Activated naive CD8-positive, alpha-beta T cell treated with anti-CD3 and anti-CD28 coated beads for 36 hours (primary cell): ENCODE measurements at places on chromosomes 7 and 10. TPM values are rescaled to one million over a fixed set of nuclear protein-coding genes. Genes with fewer than 3 reads are reported as not detected.
A peak's percentile ranks its signal among the peaks of the same experiment; 100 is the strongest.

PNLIPRP3 gene
- total RNA-seq = not detected

CPA1 gene
- not detected for total RNA-seq

GRCh38 chr10:78849115-78849514 lies 219.7 kb upstream of the ZMIZ1 start:
- no peaks in the 10 kb centered on the region for H3K36me3 ChIP-seq
- no peaks in the 10 kb centered on the region for H3K4me1 ChIP-seq

ERCC6 gene
- 14.2 TPM for total RNA-seq

GRCh38 chr10:75431180-75432111 lies at the start of gene LRMDA:
Gene LRMDA (plus strand): TSS chr10:75431624.
- H3K27ac ChIP-seq = no peak within 1 kb of the TSS
- H3K27me3 ChIP-seq = peaks cover 64% of the 10 kb centered on the region
- no peak for DNase-seq
- no peaks in the 10 kb centered on the region for H3K4me1 ChIP-seq
- H3K36me3 ChIP-seq = no peaks in the 10 kb centered on the region
- H3K4me3 ChIP-seq = no peak within 1 kb of the TSS

DNA sequence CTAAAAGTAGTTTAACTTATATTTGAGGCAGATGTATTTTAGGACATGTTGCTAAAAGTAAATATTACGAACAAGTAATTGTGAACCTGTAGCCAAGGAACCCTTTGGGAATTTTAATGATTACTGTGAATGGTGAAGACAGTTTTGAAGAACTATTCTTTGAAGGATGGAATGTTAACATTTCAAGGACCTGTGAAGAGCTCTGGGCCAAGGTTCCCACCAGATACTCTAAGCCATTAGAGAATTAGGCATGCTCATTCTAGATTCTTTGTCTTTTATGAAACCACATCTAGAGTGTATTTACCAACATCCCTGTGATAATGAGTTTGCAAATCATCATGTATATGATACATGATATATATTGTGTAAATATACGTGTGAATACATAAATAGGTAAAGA lies 99.8 kb downstream of the SEPTIN7 start:
- no peak overlapping the region for H3K4me3 ChIP-seq
- peaks cover 7% of the 10 kb centered on the region for H3K4me1 ChIP-seq
- no peak for DNase-seq
- no peaks in the 10 kb centered on the region for H3K27me3 ChIP-seq
- no peak overlapping the region for H3K27ac ChIP-seq
- peaks cover 7% of the 10 kb centered on the region for H3K36me3 ChIP-seq

GRCh38 chr7:27671675-27672074 lies 9.0 kb upstream of the HIBADH start:
- H3K4me1 ChIP-seq = no peaks in the 10 kb centered on the region
- no peaks in the 10 kb centered on the region for H3K27me3 ChIP-seq
- no peak for DNase-seq
- no peak overlapping the region for H3K27ac ChIP-seq
- no peak overlapping the region for H3K4me3 ChIP-seq

GRCh38 chr10:75651417-75651816 lies 220.0 kb downstream of the LRMDA start:
- no peaks in the 10 kb centered on the region for H3K36me3 ChIP-seq
- no peak for DNase-seq
- H3K27me3 ChIP-seq = peaks cover 3% of the 10 kb centered on the region
- no peak overlapping the region for H3K27ac ChIP-seq
- H3K4me3 ChIP-seq = no peak overlapping the region

- DNase-seq = peak; percentile 53
- H3K27me3 ChIP-seq = no peaks in the 10 kb centered on the region
- peaks cover 2% of the 10 kb centered on the region for H3K36me3 ChIP-seq
- peak within 1 kb of the TSS; percentile 86 for H3K4me3 ChIP-seq
Observed at GRCh38 chr7:44103923-44104859, at the start of gene AEBP1. Gene AEBP1 (plus strand): TSS chr7:44104345. CDS start chr7:44104666, 321 bp downstream.

GRCh38 chr7:128737867-128738385 lies 1.2 kb upstream of the CALU start:
- no peak overlapping the region for H3K27ac ChIP-seq
- H3K27me3 ChIP-seq = no peaks in the 10 kb centered on the region
- no peak for DNase-seq
- H3K4me1 ChIP-seq = peaks cover 33% of the 10 kb centered on the region
- peaks cover 5% of the 10 kb centered on the region for H3K36me3 ChIP-seq
